NCI-H774 (cell line): ENCODE measurements at places on chromosomes 3 and 15.

DNA sequence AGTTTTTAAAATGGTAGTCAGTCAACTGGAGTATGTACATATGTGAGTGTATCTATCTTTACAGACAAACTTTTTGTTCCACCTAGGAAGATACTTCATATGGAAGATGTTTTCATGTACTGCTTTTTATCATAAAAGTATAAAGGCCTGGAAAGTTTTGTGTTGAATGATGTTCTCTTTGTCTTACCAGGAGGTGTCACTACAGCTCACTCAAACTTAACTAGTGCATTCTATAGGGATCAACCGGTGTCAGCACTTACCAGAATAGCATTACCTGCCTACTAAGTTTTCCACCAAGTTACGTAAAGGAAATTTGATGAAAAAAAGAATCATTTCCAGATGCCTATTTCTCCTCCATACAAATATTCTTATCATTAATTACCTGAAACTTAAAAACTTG lies 522.6 kb upstream of the SEMA6D start:
- no peak for DNase-seq

DNA sequence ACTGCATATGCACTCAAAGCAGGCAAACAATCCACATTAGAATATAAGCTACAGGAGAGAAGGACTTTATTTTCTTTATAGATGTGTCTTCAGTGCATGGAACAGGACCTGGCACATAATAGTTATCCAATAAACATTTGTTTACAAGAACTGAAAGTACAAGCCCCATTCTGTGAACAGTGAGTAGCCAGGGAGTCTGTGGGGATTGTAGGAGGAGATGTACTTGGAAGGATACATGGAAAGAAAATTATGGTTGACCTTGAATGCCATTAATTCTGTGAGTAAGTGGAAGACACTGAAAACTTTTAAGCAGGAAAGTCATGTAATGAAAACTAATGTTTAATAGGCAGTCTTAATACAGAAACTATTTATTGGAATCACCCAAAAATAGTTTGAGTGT lies 28.3 kb downstream of the MASP1 start:
- no peak for DNase-seq

GRCh38 chr15:76078285-76078877 lies 18.6 kb downstream of the TMEM266 start:
- no peak for DNase-seq

DNA sequence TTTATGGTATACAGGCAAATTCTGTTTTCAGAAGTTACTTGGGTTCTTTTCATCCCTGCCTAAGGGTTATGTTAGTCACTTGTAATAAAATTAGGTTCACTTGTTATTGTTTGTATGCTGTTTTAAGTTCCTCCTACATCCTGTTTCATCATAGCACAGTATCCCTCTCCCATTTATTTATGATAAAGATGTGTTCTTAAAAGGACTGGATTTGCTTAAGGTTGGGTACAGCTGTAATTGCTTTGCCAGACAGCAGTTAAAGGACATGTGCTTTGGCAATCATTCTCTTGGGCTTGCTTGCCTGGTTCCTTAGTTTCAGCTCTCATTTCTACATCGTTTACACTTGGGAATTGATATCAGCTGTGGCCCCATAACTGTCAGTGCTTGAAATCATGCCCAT lies 11.7 kb downstream of the ATP2C1 start:
- no peak for DNase-seq

DNA sequence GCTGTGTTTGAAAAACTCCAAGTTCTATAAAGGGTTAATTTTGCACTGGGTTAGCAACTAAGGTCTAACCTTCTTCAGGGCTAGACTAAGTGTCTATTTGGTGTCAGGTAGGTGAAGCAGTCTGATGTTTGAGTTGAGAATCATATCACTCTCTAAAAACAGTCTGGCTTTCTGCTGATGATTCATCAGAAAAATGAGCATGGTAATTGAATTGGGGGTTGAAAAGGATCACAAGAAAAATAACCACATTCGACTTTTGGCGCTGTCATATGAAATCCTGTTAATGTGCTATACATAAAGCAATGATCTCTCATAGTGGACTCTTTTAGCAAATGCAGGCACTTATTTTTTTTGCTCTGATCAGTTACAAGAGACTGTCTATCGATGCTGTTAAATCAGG lies 242.2 kb upstream of the AZI2 start:
- no peak for DNase-seq

GRCh38 chr3:108450444-108450843 lies 60.0 kb downstream of the MYH15 start:
- no peak for DNase-seq

DNA sequence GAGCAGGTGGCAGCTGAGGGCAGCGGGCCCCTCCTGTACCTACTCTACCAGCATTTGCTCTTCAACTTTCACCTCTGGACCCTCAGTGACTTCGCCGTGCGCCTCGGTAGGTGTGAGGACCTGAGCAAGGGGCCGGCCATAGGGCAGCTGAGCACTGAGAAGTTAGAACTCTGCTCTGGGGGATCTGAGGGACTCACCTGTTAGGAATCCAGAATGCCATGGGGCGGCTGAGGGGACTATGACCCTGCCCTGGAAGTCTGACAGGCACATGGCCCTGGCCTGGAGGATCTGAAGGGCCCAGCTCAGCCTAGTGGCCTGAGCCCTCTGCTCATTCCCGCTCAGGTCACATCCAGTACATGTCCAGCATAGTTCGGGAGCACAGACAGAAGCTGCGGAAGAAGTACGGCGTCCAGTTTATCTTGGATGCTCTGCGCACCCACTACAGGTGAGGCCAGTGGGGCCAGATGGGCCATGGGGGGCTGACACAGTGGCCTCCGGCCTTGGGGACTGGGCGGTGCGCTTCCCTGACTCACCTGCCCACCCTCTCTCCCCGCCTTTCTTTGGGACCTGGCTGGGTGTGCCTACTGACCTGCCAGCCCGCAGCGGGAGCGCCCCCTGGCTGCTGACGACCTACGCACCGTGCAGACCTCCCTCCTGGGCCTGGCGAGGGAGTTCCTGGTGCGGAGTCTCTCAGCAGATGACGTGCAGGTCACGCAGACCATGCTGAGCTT lies 18.8 kb downstream of the NBEAL2 start:
- no peak for DNase-seq

- no peak for DNase-seq
These were observed 48.8 kb downstream of the PSMD6 start for GRCh38 chr3:63974451-63974850.

- DNase-seq, result no peak
These were observed 455.3 kb upstream of the PDZRN3 start for GRCh38 chr3:74080056-74080461.

DNA sequence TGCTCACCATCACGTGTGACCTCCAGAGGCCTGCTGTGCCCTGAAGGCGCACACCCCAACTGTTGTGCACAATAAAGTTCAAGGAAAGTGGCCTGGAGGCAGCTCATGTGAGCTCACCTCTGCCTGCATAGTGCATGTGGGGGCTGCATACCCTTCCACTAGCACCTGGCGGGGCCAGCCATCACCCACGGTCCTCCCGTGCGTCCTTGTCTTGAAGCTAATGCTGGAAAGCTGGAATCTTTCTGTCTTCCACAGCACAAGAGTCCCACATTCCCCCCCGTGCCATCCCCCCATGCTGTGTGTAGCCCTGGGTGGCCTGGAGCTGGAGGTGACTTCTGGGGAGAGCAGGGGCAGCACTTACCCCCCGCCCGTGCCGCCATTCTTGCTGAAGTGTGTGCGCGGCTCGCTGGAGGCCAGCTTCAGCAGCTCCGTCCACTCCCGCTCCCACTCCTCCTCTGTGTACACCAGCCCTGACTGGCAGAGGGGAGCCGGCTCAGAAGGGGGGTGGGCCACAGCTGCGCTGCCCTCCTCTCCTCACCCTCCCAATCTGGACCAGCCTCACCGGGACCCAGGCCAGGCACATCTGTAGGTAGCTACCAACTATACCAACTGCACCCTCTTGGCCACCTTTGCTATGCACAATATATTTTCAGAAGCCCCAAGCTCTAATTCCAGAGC lies 199.5 kb downstream of the KLF13 start:
- no peak for DNase-seq

- no peak for DNase-seq
These were observed 38.5 kb upstream of the VEPH1 start for GRCh38 chr3:157541506-157542236.

DNA sequence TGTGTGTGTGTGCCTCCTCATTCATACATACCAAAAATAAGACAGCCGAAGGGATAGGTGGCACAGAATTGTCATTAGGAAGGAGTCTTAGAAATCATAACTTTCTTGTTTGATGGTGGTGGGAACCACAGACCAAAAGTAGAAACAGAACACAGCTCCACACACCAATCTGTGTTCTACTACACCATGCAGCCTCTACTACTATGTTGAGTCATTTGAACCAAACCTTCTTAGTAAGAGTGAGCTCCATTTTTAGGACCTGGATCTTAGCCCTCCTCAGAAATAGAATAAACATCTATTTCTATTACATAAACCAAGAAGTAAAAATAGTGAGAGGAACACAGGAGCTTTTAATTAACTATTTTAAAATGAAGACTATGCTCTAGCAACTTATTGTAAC lies 27.9 kb upstream of the PLCH1 start:
- no peak for DNase-seq

- DNase-seq, result peak; percentile 5
These were observed 22.5 kb upstream of the BFSP2 start for GRCh38 chr3:133377396-133377795.

DNA sequence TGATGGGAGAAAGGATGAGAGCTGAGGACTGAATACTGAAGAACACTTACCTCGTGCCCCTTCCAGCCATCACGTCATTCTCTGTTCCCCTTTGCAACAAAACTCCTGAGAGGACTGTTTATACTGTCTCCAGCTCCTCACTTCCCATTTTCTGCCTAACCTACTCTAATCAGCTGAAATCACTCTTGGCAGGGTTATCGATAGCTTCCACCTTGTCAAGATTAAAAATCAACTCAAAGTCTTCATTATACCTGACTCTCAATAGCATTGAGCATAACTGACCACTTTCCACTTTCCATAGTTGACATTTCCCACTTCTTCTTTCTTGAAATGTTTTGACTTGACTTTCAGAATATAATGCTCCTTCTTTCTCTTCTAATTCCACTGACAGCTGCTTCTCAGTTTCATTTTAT lies 4.3 kb downstream of the BTBD1 start:
- DNase-seq, result no peak

- no peak for DNase-seq
These were observed 112.0 kb downstream of the FRMD4B start for GRCh38 chr3:69273896-69274295.

GRCh38 chr3:44016818-44017217 lies 224.9 kb upstream of the TOPAZ1 start:
- no peak for DNase-seq

GRCh38 chr3:50425911-50426310 lies 66.6 kb upstream of the TMEM115 start:
- no peak for DNase-seq

DNA sequence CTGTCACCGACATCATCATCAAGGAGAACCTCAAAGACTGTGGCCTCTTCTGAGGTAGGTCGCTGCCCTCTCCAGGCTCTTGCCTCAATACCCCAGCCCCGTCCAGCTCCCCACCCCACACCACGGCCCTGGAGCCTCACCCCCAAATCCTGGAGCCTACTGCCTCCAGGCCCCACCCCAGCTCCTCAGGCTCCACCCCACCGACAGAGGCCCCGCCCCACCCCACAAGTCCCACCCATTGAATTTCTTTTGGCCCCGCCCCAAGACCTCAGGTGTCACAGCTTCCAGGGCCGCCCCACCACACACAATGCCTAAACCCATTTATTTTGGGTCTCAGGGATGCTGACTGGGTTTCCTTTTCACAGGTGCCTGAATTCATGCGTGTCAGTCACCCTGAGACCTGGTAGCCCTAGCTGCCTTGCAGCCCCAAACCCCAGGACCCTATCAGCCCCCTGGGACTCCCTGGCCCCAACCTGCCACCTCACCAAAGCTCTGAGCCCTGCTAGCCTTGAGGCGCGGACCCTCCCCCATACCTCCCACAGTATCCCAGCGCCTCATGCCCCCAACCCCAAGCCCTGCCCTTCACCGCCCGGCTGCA lies 3.6 kb downstream of the GNAT1 start:
- DNase-seq, result no peak

- no peak for DNase-seq
These were observed 1.3 kb downstream of the LEO1 start for GRCh38 chr15:51970132-51970817.

DNA sequence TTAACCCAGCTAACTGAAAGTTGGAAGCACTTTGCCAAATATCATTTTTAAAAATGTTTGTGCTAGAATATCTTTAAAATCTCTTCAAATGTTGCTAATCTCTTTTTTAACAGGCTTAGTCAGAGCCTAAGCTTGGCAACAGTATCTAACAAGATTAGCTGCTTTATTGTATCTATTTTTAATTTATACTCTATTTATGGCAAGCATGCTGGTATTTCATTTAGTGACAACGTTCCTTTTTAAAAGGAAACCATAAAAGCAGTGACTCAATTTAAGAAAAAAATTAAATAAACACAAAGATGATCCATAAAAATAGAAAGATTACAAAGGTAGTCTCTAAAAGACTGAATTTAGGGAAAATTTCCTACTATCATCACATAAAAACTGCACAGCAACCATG lies 40.5 kb downstream of the SLC12A6 start:
- DNase-seq, result no peak

GRCh38 chr3:71451812-71452211 lies 131.7 kb downstream of the FOXP1 start:
- DNase-seq, result no peak

DNA sequence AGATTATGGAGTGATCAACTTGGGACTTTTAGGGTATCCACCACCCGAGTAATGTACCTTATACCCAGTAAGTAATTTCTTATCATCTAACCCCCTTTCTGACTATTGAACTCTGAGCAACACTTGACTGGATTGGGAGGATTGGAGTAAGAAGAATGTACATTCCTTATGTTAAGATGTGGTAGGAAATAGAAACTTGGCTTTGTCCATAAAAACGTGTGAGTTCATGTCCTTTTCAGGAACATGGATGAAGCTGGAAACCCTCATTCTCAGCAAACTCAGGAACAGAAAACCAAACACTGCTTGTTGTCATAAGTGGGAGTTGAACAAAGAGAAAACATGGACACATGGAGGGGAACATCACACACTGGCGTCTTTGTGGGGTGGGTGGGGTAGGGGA lies 112.3 kb downstream of the PTPRG start:
- no peak for DNase-seq

GRCh38 chr3:138125548-138126221 lies 6.5 kb downstream of the A4GNT start:
- DNase-seq, result no peak

- no peak for DNase-seq
These were observed 233.0 kb upstream of the SATB1 start for GRCh38 chr3:18657858-18658820.

- no peak for DNase-seq
These were observed 20.1 kb upstream of the SECISBP2L start for GRCh38 chr15:49066372-49066771.

GRCh38 chr3:136464502-136464901 lies 214.4 kb downstream of the PCCB start:
- DNase-seq, result no peak

DNA sequence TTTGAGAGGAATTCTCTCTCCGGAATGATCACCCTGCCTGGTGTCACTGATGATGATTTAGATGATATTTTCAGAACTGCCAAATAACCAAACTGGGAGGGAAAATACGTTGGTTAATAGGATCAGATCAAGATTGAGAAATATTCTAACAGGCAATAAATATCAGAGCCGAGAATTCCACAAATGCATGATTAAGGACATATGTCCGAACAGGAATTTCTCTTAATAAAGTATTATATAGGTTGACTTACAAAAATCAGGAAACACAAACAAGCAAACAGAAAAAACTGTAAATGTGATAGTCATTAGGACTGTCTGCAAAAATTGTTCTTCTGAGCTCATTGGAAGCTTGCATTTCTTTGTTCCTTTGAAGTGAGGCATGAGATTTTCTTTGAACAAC lies 75.1 kb upstream of the PHLDB2 start:
- no peak for DNase-seq
